Activated T-cell treated with anti-CD3 and anti-CD28 coated beads, Interleukin-2, amount 50 U/mL, for 4 hours (primary cell): ENCODE measurements at places on chromosomes 12 and 14. TPM values are rescaled to one million over a fixed set of nuclear protein-coding genes. Genes with fewer than 3 reads are reported as not detected.

The SLC6A12 gene
- not detected for total RNA-seq

The LBHD2 gene
- not detected for total RNA-seq

The TRPV4 gene
- total RNA-seq: not detected

The SLC17A8 gene
- not detected for total RNA-seq

The TMEM121 gene
- 24.6 TPM for total RNA-seq

The KRT81 gene
- 0.24 TPM for total RNA-seq

GRCh38 chr14:61213191-61213621 lies 67.9 kb downstream of the TMEM30B start:
- DNase-seq: no peak

DNA sequence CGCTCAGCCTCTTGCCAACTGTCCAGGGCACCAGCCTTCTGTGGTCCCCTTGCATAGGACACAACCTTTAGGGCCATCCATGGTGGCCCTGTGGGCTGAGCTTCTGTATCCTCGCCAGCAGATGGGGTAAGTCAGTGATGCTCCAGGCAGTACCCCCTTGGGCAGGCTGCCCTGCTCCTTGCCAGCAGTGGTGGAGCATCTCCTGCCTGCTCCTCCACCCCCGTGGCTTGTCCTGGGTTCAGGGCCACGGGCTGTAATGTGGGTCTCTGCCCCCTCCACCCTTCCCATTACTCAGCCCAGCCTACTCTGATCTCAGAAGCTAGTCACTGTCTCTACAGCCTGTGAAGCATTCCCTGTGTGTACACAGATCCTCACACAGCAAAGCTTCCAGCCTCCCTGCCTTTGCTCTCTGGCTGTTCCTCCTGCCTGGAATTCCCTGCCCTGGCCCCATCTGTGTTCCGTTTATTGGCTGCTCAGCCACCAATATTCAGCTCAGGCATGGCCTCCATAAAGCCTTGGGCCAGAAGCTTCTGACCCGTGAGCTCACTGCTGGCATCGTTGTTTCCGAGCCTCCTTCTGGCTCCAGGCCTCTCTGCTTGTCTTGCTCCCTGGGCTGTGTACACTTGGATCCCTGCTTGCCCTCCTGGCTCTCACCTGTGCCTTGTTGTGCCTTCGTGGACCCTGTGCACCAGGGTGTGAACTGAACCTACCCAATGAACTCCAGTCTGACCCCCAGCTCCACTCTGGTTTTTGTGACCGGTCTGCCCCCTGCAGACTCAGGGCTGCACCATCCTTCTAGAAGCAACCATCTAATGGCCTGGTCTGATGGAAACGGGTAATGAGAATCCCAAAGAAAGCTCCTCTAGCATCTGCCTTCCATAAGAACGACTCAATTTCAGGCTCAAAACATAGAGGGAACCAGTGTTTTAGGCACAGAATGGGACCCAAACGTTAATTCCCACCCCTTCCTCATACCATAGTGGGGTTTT lies 177.0 kb upstream of the PRMT8 start:
- no peak for DNase-seq

GRCh38 chr12:80988986-80989385 lies 51.3 kb upstream of the LIN7A start:
- no peak for DNase-seq

GRCh38 chr12:47835006-47835830 lies 15.5 kb upstream of the HDAC7 start:
- no peak for DNase-seq

DNA sequence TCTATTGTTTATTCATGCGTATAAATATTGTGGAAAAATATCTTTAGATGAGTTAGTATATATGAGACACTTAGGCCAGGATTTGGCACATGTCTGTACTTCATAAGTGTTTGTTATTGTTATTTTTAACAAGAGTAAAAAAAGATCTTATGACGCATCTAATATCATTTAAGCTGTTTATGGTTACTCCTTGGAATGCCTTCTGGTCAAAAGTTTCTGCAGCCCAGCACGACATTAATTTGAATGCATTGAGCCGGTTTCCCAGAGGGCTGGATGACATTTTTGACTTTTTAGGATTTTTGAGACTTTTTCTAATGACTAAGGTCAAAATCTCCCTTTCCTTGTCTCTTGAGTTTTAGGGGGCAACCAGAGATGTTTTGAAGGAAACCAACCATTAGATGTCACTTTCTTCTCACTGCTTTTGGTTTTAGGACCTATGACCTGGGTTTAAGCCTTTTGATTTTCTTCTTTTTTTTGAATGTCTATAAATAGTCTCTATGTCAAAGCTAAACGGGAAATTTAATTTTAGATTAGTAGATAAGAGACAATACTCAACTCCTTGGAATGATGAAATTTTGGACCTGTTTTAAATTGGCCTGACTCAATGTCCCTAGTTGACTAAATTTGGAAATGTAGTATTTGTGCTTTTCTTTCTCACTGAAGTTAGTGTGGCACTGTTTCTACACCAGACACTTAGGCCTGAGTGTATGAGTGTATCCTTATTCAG lies 215.5 kb downstream of the AEBP2 start:
- no peak for DNase-seq

DNA sequence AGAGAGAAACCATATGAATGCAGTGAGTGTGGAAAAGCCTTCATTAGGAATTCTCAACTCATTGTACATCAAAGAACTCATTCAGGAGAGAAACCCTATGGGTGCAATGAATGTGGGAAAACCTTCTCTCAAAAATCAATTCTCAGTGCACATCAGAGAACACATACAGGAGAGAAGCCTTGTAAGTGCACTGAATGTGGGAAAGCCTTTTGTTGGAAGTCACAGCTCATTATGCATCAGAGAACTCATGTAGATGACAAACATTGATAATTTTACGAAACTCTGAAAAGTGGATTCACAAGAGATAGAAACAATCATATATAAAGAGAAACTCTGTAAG lies 22.9 kb downstream of the ZNF268 start:
- DNase-seq: no peak

GRCh38 chr12:103782399-103782798 lies 58.6 kb downstream of the NT5DC3 start:
- no peak for DNase-seq

- no peak for DNase-seq
Measured at GRCh38 chr12:96824838-96825236, 82.2 kb upstream of the NEDD1 start.

- DNase-seq: peak; percentile 14
Measured at GRCh38 chr14:21087294-21088091, 11.0 kb downstream of the ZNF219 start.

DNA sequence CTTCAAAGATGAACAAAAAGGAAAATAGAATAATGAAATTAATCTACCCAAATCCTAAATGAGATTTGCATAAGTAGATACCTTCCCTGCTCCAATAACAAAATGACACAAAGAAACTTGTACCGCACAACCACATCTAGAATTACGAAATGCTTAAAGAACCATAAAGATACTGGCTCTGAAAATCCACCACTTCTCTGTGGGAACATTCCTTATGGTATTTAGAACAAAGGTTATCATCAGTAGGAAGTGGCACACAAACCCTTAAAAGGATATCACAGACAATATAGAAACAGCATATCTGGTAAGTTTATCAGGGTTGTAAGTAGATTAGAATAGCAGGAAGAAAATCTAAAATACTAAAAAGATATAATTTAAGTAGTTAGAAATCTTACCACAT lies 11.6 kb downstream of the IAPP start:
- no peak for DNase-seq

DNA sequence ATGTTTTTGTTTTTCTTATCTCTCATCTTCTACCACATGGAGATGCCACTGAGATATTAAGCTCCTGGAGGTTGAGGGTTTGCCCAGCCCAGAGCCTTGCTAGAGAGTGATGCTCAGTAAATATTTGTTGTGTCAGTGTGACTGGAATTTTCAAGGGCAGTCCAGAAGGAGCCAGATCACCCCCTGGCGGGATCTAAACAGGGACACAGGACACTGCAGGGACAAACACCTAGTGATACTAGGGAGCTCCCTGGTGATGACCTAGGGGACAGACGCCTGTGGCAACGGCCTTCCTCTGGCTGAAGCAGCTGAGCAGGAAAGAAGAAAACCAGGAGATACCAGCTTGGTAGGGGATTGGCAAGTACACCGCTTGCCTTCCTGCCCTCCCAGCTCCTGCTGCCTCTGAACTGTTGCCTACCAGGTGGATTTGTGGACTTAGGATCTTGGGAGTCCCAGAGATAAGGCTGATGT lies 714.4 kb upstream of the TBX3 start:
- no peak for DNase-seq

GRCh38 chr14:38749936-38750335 lies 353.1 kb downstream of the SEC23A start:
- no peak for DNase-seq

GRCh38 chr12:6224550-6224949 lies 24.4 kb downstream of the CD9 start:
- no peak for DNase-seq

- no peak for DNase-seq
Measured at GRCh38 chr14:53304726-53305381, 151.7 kb upstream of the DDHD1 start.

GRCh38 chr12:52349196-52349595 lies 18.1 kb downstream of the KRT85 start:
- DNase-seq: no peak
